ENCODE measurements at places on chromosomes 2 and 18.

DNA sequence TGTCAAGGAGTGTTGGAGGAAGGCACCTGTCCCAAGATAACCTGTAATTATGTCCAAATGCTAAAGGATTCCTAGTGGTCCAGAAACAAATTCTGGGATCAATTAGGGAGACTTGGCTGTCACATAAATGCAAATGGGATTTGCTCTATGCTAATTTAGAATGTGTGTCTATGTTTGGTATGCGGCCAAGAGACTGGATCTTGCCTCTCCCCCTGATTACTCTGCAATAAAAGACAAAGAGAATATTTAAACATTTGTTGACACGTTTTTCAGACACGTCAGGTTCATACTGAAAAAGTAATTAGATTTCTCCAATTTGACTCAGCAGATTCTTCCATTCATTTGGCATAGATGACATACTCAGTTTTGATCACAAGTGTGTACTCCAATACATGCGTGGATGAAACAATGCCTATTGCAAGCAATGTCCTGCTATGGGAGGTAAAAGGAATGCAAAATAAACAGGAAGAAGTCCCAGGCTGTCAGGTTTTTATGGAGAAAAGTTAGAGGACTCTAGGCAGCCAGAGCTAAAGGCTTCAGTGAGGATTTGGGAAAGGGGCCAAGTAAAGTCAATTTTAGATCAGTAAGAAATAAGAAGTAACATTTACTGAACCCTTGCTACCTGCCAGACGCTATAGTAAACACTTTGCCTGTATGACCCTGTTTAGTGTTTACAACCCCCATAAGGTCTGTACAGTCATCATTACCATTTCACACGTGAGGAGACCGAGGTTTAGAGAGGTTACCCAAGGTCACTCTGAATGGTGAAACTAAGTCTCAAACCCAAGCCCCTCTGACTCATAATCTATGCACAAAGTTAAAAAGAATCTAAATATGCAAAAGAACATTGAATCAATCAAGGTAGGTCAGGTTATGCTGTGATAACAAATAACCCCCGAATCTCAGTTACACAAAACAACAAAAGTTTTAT, 7.8 kb downstream of the ANTXR1 start:
- DNase-seq: no peak

GRCh38 chr2:15355386-15355785, 205.7 kb downstream of the NBAS start:
- peak; percentile 18 for DNase-seq

GRCh38 chr2:142980246-142981068, 103.0 kb downstream of the KYNU start:
- no peak for DNase-seq

DNA sequence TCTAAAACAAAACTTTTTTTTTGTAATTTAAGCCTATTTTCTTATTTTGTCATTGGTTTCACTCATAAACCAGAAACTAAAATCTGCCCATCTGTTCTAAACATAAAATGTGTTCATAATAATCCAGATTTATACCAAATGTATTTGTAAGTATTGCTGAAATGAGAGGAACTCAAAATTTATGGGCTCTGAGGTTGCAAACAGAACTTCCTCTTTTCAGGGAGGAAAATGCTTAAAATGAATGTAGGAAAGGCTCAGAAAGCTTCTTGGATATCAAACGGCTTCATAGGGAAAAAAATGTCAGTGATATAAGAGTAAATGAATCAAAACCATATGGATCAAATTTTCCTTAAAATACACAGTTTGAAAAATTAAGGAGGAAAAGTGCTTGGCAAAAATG, 83.9 kb downstream of the PAX3 start:
- DNase-seq: no peak

DNA sequence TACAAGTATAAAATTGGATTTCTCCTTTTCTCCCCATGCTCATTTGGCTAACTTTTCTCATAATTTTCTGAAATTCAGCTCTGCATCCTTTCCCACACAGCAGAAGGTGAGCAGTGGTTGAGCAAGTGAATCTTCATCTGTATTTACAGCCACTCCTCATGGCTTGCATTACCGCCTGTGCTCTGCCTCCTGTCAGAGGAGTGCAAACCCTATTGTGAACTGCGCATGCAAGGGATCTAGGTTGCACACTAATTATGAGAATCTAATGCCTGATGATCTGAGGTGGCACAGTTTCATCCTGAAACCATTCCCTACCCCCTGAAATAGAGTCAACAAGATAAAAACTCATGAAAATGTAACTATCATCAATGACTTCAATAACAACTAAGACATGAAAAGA, 20.0 kb downstream of the ME2 start:
- no peak for DNase-seq

- DNase-seq: no peak
Observed at GRCh38 chr2:170660409-170660808, 54.7 kb upstream of the SP5 start.

- DNase-seq: no peak
Observed at GRCh38 chr2:204129591-204130294, 193.2 kb downstream of the ICOS start.

DNA sequence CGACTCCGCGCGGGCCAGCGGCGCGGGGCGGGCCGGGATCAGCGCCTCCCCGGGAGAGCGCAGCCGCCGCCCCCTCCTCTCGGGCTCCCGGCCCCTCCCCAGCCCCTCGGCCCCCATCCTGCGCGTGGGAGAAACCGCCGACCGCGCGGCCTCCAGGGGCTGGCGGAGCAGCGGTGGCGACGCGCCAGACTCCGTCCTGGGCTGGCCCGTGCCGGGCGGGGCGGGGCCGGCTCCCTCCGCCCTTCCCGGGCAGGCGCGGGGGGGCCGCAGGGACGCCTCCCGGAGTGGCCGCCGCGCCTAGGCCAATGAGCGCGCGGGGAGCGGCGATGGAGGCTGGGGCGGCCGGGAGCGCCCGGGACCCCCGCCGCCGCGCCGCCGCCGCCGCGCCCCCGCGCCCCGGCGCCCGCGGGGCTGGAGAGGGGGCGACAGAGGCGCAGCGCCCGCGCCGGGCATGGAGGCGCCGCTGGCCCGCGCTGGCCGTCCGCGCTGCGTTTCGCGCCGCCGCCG, 49.1 kb downstream of the KCNIP3 start:
- DNase-seq: no peak

DNA sequence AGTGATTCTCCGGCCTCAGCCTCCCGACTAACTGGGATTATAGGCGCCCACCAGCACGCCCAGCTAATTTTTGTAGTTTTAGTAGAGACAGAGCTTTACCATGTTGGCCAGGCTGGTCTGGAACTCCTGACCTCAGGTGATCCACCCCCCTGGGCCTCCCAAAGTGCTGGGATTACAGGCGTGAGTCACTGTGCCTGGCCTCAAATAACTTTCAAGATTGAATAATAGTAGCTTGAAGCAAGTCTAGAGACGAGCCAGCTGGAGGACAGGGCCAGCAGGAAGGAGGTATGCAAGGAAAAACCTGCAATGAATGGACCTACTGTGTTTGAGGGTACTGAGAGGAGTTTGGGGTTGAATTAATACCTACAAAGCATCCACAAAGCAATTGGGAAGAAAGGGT, 87.5 kb downstream of the MSH2 start:
- no peak for DNase-seq

GRCh38 chr18:32810314-32810713, 37.5 kb upstream of the KLHL14 start:
- DNase-seq: no peak

DNA sequence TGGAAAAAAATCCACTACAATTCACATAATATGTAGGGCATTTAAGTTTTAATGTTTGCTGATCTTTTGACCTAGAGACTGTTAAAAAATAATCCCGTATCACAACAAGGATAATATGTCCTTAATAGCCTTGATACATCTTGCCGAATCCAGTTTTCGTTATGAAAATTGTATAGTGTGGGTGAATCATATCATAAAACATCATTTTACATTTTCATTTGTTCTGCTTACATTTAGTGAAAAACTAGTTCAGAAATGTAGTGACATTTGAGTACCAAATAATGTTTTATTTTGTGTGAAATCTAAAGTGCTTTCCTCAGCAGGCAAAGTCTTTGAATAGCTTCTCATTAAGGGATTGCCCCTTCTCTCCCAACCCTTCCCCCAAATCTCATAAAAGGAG, 1.9 kb downstream of the AFTPH start:
- no peak for DNase-seq

DNA sequence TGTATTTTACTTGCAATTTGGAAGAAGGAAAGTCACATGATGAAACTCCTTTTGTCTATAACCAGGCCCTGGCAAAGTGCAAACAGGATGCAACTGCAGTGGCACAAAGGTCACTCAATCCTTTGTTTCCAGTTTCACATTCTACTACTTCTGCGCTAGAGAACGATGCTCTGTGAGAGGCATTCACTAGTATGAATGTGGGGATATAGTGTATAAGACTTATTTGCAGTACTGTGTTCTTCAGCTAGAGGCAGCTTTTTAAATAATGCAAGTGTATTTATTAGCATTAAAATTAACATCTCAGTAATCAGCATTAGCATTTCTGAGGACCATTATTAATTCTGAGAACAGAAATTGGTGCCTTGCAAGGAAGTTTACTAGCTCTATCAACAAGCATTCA, 68.9 kb downstream of the PRPF40A start:
- no peak for DNase-seq

GRCh38 chr2:10478916-10479315, 30.8 kb upstream of the ODC1 start:
- DNase-seq: no peak

- no peak for DNase-seq
Observed at GRCh38 chr2:158134655-158135054, 33.0 kb downstream of the UPP2 start.

DNA sequence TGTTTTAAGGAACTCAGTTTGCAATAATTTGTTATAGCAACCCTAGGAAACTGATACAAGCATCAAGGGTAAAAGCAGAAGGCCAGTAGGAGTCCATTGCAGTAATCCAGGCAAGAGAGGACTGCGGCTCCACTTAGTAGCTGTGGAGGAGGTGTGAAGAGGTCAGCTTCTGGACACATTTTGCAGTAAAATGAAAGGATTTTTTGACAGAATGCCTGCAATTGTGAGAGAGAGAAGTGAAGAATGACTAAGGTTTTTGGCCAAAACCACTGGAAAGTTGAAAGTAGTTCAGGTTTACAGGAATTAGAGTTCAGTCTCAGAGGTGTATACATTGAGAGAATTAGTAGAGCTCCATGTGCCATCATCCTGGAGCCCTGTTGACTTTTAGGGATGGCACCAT, 129.5 kb downstream of the RHBDD1 start:
- DNase-seq: no peak

GRCh38 chr2:197850882-197851450, 46.6 kb downstream of the PLCL1 start:
- DNase-seq: no peak

DNA sequence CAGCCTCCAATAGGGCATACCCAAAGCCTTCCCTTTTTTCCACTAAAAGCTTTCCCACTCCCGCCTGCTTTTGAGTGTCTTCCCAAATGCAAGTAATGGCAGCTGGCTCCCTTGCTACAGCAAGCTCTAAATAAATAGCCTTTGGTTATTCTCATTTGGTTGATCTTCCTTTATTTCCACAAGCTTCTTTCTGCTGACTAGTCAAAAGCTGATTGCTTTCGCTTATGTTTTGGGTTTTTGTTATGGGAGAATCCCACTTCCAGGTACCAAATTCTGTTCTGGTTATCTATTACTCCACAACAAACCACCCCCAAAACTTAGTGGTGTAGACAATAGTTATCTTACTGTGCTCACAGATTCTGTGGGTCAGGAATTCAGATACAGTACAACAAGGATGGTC, 22.3 kb downstream of the SP5 start:
- DNase-seq: no peak

- DNase-seq: no peak
Observed at GRCh38 chr18:27214831-27215230, 29.7 kb upstream of the CHST9 start.

- DNase-seq: no peak
Observed at GRCh38 chr2:202717598-202718310, 83.0 kb downstream of the FAM117B start.

GRCh38 chr18:68847219-68847837, 49.4 kb downstream of the CCDC102B start:
- DNase-seq: no peak

GRCh38 chr18:63099848-63100629, 219.5 kb downstream of the BCL2 start:
- DNase-seq: peak; percentile 100

GRCh38 chr2:205001300-205001966, 456.2 kb downstream of the PARD3B start:
- no peak for DNase-seq

- no peak for DNase-seq
Observed at GRCh38 chr2:9205486-9205885, 1.1 kb upstream of the ASAP2 start.

DNA sequence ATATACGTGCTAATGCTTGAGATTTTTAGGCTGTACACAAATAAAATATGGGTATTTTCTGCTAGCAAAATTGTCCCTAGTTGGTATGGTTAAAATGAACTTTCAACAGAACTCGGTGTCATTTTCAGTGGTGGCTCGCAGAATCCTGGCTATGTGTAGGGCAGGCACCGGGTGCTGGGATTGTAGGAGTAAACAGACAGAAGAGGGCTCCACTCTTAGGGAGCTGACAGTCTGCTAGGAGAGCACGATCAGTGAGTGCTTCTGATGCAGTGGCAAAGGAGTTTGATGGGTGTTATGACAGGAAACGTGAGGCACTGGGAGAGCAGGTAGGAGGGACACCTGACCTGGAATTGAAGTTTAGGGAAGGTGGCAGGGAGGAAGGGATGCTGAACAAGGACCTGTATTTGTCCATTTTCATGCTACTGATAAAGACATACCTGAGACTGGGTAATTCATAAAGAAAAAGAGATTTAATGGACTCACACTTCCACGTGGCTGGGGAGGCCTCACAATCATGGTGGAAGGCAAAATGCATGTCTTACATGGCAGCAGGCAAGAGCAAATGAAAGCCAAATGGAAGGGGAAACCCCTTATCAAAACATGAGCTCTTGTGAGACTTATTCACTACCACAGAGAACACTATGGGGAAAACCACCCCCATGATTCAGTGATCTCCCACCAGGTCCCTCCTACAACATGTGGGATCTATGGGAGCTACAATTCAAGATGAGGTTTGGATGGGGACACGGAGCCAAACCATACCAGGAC, 105.4 kb upstream of the LCLAT1 start:
- no peak for DNase-seq

DNA sequence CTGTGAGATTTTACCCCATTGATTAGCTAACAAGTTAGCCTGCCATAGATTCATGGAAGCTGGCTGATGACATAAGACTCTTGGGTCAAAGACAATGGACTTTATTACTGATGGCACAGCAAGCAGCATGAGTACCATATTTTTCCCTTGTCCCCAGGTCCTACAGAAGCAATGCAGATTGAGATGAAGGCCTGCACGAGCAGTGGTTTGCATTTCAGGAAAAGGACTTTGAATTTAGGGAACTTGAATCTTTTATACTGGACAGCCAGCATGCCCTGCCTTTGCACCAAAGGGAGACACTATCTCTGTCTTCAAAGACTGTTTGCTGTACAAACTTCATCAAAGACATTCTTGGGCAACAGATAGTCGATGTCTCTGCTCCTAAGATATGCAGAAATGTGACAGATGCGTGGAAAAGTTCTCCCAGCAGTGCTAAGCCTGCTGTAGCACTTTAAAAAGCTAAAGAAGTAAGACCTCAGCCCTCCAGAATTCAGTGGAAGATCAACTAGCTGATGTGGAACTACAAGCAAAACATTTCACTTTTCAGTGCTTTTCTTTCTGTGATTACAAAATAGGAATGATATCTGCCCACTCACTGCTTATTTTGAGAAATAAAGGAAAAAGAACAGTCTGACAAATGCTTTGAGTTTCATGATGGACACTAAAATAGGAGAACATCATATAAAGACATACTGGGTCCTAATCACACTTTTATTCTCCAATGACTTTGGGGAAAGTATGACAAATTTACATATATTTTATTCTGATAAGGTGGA, 44.4 kb upstream of the TANK start:
- DNase-seq: no peak

GRCh38 chr2:102005989-102006885, 14.5 kb downstream of the IL1R2 start:
- peak; percentile 56 for DNase-seq
